ENCODE measurements at places on chromosomes 7 and 10.

DNA sequence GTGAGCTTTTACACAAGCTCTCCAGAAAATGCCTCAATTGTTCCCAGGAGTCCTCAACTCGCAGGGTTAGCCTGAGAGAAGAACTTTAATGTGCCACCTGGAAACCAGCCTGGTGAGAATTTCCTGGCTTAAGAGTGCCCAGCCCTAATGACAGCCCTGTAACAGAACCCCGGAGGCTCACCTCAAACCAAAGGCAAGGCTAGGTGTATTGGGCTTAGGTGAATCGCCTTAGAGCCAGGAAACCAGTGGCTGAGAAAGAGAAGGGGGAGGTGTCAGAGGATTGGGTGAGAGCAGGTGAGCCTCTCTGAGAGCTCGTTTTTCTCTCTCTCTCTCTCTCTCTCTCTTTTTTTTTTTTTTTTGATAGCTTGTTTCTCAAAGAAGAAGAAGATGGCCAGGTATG lies 7.3 kb downstream of the OCM2 start:
- no peak for DNase-seq

DNA sequence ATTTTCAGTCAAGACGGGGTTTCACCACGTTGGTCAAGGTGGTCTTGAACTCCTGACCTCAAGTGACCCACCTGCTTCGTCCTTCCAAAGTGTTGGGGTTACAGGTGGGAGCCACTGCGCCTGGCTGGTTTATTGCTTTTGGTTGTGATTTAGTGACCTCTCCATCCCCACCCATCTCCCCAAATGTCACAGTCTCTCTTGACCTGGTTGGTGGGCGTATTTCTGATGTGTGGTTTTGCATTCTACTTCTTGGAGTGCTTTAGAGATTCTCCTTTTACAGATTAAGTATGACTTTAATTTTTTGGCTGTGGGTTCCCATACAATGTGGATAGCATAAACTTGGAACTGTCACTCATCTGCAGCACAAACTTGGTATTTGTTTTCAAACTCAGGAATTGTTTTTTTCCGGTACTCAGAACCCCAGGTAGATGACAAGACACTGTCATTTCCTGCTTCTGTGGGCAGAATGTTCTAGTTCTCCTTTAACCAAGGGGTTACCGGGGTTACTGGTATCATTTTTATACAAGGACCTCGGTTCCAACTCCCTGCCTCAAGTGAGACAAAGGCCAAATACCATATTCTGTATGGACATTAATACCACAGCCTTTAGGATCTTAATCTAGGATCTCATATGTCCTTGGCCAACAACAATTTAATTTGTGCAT lies 50.5 kb downstream of the MRC1 start:
- no peak for DNase-seq

DNA sequence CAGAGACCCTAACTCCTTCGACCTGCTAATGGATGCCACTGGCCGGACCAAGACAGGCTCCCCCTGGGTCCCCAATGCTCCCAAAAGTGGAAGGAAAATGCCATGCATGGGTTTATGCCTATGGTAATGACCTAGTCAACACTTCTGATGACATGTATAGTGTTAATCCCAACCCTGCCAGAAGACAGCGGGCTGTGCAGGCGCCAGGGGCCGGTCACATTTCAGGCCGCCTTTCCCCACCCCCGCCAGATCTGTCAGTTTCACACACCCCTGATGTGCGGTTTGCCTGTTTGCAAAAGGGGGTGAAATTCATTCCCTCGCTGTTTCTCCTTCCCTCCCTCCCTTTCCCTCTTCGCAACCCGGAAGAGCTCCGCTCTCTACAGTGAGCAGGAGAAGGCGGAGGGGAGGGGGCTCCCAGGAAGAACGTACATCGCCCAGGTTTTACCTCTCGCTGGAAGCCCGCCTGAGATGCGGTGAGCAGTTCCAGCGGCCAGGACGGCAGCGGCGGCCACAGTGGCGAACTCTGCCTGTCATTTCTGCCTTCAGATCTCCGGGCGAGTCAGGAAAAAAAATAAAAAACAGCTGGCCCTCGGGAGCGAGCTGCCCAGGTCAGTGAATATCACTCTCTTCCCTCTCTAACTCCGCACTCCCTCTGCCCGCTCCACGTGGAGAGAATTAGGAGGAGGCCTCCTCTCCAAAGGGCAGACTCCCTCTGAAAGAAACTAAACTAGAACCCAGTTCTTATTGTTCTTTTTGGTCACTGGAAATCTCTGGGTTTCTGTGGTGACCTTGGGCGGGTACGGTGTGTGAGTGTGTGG lies 9.4 kb upstream of the GATA3 start:
- DNase-seq = no peak

DNA sequence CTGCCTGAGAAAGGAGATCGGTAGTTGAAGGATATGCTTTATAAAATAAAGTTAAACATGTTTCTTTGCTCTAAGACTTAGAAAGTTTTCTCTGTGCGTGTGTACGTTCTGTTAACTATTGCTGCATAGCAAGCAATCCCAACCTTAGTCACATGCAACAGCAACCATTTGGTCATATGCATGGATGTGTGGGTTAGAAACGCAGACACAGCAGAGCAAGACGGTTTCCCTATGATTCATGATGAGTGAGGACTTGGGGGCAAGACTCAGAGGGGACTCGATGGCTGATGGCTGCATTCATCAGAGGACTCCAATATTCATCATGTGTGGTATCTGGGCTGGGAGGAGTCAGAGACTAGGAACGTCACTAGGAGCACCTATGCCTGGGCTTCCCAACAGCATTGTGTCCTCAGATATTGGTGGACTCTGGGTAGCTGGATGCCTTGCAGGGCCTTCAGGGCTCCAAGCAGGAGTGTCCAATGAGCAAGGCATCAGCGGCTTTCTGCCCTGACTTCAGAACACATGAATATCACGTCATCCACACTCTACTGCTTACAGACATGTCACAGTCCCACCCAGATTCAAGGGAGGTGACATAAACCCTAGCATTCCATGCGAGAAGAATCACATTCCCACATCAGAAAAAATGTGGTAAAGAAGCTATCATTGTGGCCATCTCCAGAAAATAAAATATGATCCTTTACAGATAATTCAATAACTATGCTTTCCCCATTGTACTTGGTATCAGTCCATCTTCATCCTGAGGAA lies 731.2 kb downstream of the TNS3 start:
- no peak for DNase-seq

- DNase-seq = no peak
Observed at GRCh38 chr10:124743191-124744101, 732 bp downstream of the FAM53B start.

GRCh38 chr7:43509906-43510305 lies 73.0 kb upstream of the STK17A start:
- DNase-seq = no peak

GRCh38 chr10:3865565-3865964 lies 80.6 kb upstream of the KLF6 start:
- DNase-seq = no peak

GRCh38 chr7:44216521-44217222 lies 15.9 kb downstream of the YKT6 start:
- DNase-seq = peak; percentile 16

DNA sequence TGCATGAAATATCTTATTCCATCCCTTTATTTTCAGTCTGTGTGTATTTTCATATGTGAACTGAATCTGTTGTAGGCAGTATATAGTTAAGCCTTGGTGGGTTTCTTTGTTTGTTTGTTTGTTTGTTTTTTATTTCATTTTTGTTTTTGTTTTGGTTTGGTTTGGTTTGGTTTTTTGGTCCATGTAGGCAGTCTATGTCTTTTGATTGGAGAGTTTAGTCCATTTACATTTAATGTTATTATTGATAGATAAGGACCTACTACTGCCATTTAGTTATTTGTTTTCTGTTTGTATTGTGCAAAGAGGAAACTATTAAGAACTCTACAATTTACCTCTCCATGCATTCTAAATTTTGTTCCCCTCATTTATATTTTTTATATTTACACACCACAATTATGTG lies 695.9 kb upstream of the GRM3 start:
- DNase-seq = no peak

DNA sequence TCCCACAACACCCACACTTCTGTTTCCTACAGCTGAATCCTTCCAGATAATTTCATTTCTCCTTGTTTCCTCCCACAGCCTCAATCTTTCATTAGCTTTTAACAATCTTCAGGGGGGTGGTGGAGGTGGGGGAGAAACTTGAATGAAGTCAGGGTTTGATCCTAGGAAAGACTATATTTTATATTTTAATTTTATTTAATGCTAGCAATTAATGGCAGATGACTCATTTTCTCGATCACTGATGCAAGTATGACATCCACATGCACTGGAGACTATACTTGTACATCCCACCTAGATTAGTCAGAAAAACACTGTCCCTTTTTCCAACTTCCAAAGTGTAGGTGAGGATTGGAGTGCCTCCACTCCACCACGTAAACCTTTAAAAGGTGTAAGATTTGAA lies 1181.3 kb upstream of the AUTS2 start:
- DNase-seq = no peak

DNA sequence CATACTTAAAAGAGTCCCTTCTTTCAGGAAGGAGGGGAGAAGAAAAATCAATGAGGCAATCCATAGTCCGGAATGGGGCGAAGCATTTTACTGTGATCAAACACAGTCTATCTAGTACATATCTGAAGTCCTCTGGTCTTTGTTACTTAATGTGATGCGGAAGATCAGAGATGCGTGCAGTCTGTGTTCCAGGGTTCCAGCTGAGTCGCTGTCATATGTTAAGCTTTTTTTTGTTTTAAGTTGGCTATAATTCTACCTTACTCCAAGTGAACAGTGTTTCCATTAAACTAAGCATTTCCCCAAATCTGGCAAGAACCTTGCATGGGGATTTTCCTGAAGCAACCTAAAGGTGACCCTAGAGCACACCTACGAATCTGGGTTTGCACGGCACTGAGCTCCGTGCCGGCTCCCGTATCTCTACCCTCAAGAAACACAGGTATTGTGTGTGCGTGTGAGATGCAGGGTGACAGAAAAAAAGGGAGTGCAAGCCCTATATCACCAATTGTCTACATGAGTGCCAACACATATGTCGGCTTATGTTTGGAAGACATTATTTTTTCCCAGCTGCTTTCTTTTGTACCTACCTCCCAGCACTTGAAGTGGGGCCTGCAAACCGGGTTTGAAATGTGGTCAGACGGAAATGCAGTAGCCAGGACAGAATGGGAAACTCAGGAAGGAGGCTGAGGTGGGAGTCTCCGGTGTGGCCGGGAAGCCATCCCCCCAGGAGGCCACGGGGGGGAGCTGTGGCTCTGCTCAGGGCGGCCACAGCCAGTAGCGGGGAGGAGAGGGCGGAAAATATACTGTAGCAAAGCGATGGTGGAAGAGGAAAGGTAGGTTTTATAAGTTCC lies 435.8 kb upstream of the MGMT start:
- peak; percentile 22 for DNase-seq

- DNase-seq = no peak
Observed at GRCh38 chr10:72483471-72483870, 128.8 kb upstream of the DNAJB12 start.

- no peak for DNase-seq
Observed at GRCh38 chr7:20269726-20270125, 52.5 kb upstream of the MACC1 start.

Measured in hippocampal formation (tissue), 2 donors.